ENCODE measurements at places on chromosomes 3 and 15.

- DNase-seq: no peak
Observed at GRCh38 chr15:69573815-69574475, 121.3 kb downstream of the RPLP1 start.

DNA sequence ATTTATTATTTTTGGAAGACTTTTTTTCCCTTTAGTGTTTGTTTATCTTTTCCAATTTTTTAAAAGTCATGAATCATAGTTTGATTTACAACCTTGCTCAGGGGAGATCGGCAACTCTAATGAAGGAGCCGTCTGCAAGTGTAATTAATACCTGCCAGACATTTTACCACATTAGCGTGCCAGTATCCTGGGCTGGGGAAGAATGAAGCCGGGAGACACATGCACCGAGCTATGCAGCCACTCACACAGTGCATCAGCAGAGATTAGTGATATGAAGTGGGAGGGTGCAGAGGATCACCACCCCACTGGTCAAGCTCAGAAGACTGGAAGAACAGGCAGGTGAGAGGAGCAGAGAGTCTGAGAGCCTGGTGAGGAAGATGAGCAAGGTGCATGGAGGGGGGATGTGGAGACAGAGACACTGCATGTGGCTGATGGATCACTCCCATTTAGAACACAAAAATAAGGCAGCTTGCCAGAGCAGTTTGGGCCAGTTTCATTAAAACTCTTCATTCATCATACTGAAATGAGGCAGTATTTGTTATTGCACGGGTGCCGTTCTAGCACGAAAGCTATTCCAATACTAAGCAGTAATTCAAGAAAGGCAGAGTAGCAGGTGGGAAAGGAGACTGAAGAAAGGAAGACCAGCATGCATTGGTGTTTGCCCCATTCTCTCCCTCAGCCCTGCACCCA lies 821.6 kb downstream of the TUSC7 start:
- no peak for DNase-seq

- no peak for DNase-seq
Observed at GRCh38 chr3:31027914-31028313, 133.5 kb upstream of the GADL1 start.

DNA sequence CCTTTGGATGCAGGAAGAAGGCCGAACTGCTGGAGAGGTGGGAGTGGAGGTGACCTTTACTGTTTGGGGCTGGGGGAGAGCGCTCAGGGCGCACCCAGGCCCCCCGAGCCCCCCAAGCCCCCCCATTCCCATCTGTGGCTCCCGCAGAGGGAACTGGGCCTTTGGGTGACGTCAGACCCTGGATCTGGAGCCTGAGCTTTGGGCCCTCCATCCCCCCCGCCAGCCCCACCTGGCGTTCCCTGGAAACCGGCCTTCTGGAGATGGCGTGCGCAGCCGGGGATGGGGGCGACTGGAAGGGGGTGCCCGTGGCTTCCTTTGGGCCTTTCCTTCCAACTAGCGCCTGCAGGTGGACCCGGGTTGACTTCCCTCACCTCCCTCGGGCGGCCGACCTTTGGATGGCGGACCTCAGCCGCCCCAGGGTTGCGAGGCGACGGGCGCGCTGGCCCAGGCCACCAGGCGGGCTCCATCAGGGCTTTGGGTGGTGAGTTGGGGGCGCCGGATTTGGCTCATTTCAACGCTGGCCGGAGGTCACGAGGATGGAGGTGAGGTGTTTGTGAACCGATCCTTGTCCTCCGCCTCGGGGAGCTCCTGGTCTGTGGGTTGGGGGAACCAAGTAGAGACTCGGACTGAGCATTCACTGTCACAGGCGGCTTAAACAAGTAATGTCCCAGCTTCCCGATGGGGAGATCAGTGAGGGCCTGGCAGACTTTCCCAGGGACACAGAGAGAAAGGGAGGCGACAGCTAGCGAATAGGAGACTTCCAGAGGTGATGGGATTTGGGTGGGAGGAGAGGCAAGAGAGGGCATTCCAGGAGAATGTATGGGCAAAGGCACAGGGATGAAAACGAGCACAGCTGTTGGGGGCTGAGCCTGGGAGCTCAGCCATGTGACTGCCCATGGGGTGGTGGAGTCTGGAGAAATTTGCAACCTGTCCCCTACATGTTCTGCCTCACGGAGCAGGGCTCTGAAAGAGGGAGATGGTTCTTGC lies 709 bp downstream of the SCAMP5 start:
- no peak for DNase-seq

- no peak for DNase-seq
Observed at GRCh38 chr3:108086653-108087052, 4.2 kb downstream of the CD47 start.

DNA sequence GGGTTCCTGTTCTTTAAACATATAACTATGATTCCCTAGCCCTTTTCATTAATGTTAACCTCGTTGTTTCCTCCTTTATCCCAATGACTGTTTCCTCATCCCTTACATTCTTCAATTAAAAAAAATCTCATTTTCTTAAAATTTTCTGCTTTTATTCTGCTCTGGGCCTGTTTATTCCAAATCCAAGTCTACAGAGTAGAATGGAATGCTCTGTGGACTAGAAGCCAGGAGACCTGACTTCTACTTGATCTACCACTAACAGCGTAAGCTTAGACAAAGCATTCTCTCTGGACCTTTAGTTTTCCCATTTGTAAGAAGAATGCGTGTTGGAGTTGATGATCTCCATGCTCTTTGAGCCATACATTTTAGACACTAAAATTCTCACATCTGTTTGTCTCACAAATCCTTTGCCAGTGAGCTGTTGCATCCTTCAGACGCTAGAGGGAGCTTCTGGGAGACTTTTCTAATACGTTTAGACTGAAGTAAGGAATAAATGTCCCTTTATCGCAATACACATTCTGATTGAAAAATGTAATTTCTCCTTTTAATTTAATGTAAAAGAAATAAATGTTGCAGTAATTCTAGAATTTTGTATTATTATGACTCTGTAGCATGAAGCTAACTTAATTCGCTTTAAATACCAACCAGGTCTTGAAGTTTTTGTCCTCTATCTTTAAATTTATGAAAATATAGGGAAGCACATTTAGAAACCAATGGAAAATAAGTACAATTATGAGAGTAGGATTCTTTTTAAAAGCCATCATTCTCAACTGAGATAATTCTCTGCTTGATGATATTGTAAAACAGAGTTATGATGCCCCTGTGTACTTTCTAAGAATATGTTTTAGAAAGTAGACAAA lies 21.7 kb upstream of the GMNC start:
- DNase-seq: no peak

DNA sequence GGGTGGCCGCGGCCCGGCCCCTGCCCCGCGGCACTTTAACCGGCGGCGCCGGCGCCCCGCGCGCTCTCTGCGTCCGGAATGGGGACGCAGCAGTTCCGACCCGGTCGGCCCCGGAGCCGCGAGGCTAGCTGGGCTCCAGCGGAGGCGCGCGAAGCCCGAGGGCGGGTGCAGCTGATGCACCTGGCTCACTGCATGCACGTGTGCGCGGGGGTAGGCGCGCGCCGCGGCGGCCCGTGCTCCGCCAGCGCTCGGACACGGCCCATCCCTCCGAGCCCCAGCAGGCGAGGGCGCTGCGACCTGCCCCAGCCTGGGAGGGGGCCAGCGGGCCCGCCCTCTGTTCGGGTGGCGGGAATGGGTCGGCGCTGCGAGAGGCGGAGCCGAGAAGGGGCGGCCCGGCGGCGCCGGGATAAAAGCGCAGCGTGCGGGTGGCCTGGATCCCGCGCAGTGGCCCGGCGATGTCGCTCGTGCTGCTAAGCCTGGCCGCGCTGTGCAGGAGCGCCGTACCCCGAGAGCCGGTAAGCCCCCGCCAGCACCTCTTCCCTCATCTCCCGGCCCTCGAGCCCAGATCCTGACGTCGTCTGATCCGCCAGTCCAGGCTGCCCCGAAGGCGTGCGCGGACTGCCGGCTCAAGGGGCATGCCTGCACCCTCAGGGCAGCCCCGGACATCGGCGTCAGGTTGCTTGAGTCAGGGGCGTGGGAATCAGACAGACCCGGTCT lies at the start of the genes CHDH and IL17RB:
CHDH (minus strand) TSS at position 286 of the 717 bp plus-strand sequence. CDS start 22,411 bp downstream, outside the sequence.
IL17RB (plus strand) TSS at position 435 of the 717 bp plus-strand sequence; CDS start at position 456, 21 bp downstream.
- no peak for DNase-seq

DNA sequence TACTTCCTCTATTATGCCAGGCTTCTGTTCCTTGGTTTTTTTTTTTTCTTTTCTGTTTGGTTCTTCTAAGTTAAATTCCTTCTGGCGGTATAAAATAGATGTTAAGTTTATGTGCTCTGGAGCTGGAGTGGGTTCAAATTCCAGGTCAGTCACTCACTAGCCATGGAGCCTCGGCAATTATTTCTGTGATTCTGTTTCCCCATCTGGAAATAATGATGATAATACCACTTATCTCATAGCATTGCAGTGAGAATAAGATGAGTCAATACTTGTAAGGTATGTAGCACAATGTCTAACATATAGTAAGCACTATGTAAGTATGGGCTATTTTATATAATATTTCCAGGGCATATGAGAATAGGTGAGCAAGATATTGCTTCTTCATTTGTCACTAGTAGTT lies 33.2 kb upstream of the ZDHHC23 start:
- DNase-seq: no peak

- no peak for DNase-seq
Observed at GRCh38 chr3:56064684-56065083, 403.6 kb downstream of the ERC2 start.

- no peak for DNase-seq
Observed at GRCh38 chr15:53872410-53872809, 105.8 kb upstream of the UNC13C start.

- no peak for DNase-seq
Observed at GRCh38 chr3:125032683-125033082, 23.1 kb downstream of the HEG1 start.

DNA sequence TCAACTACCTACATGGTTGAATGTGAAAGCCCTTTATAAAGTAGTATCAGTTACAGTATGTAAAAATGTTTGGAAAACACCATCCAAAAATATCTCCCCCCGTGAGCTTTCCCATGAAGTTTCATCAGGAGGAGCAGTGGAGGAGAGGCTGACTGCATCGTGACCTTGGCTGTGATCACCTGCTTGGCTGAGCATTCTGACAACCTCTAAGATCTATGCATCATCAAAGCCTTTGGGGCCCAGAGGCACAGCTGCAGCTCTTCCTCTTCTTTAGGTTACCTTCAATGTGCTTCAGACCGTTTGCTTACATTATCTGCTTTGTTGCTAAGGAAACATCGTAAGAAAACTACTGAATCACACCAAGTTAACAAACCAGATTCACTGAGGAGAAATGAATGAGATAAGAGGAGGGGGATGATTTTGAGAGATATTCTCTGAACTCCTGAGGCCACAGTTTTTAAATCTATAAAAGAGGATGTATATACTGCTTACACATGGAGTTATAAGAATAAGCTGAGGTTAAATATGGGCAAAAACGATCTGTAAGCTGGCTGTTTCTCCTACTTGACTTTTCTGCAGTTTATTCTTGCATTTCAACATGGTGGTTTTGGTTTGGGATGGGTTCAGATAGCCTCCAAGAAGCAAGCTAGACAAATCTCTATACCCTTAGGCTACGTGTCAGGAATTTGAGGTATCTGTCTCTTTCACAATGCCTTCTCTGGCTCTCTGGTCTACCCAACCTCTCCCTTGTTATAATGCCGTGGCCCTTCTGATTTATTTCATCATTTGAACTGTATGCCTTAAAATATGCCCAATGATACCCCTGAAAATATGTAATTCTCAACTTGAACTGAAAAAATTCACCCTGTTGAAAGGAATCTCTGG lies 4.0 kb downstream of the GCSAM start:
- DNase-seq: no peak

DNA sequence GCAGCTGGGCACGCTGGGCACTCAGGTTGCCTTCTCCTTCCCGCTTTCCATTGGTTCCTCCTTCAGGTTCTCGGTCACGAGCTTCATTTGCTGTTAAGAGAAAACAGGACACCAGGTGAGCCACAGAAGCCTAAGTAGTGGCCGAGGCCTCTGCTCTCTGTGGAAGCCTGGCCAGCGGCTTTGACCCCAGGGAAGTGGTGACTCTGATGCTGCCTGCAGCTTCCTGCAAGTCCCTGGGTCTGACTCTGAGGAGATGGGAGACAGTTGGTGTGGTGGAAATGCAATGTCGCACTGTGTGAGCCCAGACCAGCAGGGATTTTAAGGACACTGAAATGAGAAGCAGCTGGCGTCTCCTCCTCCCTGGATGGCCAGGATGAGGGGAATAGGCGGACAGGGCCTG lies 80.5 kb downstream of the SNRK start:
- no peak for DNase-seq

DNA sequence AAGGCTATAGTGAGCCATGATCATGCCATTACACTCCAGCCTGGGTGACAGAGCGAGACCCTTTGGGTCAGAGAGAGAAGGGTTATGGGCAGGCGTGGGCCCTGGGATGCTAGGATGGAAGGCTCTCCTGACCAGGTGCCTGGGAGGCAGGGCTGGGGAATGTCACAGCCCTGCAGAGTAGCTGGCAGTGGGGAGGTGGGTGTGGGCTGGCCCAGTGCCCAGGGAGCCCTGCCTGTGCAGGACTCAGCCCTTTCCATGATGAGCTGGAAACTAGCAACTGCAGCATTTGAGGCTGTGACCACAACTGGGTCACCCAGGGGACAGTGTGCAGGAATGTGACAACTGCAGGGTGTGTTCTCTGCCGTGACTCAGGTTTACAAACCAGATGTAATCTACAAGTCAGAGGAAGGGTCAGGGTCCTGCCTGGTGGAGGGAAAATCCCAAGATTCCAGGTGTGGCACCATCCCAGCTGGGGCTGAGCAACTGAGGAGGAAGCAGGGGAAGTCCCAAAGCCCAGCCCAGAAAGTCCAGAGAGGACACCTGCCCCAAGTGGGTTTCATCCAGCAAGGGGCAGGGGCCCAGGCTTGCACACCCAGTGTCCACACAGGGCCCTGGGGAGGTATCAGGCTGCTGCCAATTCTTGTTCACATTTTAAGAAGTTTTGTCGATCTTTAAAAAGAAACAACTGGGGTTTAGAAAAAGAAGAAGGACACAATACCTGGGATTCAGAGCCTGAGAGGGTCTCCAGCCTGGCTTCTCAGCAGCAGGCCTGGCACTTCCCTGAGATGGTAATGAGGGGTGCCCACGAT lies 45.5 kb downstream of the SLC28A1 start:
- DNase-seq: no peak

- DNase-seq: no peak
Observed at GRCh38 chr3:23663246-23663645, 142.5 kb upstream of the UBE2E1 start.

GRCh38 chr3:172711454-172711795 lies 558 bp upstream of the NCEH1 start:
- peak; percentile 45 for DNase-seq

- no peak for DNase-seq
Observed at GRCh38 chr3:71511446-71511845, 72.1 kb downstream of the FOXP1 start.

- DNase-seq: no peak
Observed at GRCh38 chr3:190360228-190360627, 27.7 kb upstream of the CLDN16 start.

- DNase-seq: no peak
Observed at GRCh38 chr3:112412494-112412893, 79.5 kb downstream of the CD200 start.

Data from CMK (cell line).